ENCODE measurements at places on chromosomes 1 and 21.
A peak's percentile ranks its signal among the peaks of the same experiment; 100 is the strongest.

DNA sequence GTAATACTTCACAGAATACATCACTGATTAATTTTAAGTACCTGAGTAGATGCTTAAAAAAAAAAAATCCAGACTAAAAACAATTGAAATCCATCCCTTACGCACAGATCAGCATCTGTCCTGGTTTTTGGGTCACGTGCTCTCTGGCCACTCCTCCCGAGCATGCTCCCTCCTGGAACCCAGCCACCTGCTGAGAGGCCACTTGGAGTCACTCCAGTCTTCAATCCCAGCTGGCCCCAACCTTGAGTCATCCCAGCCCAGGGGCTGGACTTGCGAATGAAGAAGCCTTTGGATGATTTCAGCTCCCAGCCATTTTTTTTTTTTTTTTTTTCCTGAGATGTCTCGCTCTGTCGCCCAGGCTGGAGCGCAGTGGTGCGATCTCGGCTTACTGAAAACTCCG lies 8.9 kb downstream of the MAP1LC3C start:
- peak; percentile 93 for DNase-seq

- DNase-seq = no peak
These were observed 17.9 kb upstream of the PTCH2 start for GRCh38 chr1:44860891-44861425.

DNA sequence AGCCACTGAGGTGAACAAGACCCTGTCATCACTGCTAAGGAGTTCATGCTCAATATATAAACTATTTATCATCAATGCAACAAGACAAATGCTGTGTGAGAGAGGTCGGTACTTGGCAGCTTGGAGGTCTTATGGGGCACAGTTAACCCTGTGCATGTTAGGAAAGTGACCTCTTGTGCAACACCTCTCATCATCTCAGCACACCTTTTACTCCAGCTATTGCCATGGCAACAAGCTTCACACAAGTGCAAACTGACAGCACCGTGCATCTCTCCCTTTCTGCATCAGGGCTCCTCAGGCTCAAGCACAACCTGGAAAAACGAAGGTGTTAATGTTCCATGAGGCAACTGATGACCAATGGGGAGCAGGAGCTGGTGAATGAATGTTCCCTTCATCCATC lies 14.7 kb upstream of the MYSM1 start:
- DNase-seq = no peak

GRCh38 chr1:230463760-230464159 lies 37.6 kb upstream of the PGBD5 start:
- DNase-seq = no peak

- no peak for DNase-seq
These were observed 25.1 kb upstream of the NGF start for GRCh38 chr1:115363171-115363570.

DNA sequence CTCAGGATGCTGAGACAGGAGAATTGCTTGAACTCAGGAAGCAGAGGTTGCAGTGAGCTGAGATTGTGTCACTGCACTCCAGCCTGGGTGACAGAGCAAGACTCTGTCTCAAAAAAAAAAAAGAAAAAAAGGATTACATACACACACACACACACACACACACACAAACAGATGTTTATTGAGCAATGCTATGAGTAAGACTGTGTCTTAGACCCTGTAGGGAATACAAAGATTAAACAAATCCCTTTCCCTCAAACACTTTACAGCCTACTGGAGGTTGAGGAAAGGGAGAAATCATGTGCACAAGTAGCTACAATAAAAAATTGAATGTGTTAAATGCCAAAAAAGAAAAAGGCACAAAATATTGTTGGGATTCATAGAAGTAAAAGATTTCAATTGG lies 58.1 kb downstream of the RPAP2 start:
- DNase-seq = peak; percentile 81

DNA sequence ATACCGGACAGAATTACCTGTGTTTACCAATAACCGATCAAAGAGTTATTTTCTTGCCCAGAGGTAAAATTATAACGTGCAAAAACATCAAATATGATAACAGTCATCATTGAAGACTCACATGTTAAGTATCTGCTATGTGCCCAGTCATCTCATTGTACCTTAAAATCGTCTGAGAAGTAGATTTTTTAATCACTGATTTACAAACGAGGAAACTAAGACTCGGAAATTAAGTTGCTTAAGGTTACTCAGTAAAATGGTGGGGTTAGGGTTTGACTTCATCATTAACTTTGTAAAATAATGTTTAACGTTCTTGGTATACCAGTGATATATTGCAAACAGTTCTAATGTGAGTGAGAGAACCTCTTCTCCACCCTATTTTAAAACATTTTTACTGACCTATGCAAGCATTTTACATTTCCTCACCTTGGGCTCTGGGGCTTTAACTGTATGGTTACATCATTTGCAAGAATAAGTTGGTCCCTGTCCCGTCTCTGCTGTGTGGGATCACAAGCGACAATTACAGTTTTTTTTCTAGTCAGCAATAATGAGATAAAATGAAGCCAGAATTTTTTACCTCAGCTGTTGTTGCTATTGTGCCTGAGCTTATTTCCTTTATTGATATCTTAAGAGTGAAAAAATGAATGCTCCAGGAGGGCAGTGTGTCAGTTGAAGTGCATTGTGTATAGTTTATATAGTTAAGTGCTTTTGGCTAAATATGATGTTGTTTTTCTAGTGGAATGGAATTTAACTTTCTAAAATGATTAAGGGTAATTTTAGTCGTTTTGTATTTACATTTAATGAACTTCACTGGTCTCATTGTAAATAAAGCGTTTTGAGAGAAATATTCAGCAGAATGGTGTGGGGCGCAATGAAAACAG lies 2.7 kb downstream of the RPRD2 start:
- no peak for DNase-seq

DNA sequence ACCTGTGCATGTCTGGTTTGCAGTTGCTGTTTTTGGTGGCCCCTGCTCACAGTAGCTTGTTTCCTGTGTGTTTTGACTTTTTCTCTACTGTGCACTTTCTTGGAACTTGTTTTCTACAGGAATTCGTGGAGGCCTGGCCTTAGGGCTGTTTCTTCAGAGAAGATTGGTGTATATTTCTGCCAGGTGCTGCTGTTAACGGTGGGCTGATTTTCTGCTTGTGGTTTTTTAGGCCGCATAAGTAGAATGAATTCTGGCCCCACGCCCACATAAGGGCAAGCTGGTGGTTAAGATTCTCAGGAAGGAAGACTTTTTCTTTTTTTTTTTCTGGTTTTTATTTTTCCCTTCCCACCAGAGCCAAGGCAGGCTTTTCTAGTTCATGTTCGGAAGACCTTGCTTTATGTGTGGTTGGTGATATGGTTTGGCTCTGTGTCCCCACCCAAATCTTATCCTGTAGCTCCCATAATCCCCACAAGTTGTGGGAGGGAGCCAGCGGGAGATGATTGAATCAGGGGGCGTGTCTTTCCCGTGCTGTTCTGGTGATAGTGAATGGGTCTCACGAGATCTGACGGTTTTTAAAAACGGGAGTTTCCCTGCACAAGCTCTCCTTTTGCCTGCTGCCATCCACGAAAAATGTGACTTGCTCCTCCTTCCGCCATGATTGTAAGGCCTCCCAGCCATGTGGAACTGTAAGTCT lies 71.5 kb upstream of the DISP3 start:
- DNase-seq = no peak

DNA sequence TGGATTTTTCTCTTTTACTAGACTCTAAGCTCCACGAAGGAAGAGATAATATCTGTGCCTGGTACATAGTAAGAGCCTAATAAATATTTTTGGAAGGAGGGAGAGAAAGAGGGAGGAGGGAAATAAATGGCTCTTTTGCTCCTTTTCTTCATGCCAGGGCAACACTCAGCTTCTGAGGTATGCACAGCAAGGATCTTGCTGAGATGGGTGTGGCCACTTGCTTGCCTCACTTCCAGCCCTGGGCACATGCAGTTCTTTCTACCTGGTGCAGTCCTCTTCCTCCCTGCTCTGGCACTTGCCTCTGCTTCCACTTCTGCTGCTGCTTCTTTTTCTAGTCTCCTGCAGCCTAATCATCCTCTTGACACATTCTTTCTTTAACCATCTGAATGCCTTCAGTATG lies 148.1 kb downstream of the FGGY start:
- DNase-seq = no peak

DNA sequence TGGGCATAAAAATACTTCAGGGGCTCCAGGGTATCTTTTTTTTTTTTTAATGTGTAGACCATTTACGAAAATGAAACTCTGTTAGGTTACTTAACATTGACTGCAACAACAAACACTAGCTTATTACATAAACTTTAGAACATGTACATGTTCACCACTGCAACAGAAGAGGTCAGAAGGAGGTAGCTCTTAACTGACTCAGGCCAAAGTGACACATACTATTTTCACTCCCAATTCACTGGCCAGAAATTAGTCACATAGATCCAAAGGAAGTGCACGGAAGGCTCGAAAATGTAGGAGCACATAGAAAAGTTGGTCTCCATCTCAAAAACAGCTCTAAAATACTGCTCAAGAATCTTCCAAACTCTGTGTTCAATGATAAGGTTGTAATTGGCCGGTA lies 107.2 kb downstream of the AKT3 start:
- DNase-seq = peak; percentile 67

DNA sequence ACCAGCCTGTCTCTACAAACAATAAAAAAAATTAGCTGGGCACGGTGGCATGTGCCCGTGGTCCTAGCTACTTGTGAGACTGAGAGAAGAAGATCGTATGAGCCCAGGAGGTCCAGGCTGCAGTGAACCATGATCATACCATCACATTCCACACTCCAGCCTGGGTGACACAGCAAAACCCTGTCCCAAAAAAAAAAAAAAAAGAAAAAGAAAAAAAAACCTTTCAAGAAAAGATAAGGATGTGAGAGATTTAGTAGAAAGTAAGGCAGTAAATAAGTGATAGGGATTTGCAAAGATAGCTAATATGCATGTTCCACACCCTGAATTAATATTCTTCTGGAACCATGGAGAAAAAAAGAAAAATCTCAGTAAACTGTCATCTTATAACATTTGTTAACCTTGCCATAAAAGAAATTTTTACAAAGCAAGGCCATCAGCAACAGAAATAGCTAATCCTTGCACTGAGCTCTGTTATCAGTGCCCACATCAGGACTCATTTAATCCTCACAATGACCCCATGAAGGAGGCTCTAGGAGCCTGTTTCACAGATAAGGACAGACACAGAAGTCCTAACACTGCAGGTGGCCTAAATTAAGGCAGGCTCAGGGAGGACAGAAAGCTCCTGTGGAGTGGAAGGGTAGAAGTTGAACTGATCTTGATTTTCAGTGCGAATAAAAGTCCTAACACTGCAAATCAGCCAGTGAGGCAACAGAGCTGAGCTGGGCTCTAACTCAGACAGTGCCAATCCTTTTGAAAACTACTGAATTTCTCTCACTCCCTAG lies 7.6 kb downstream of the GNB1 start:
- no peak for DNase-seq

- peak; percentile 87 for DNase-seq
These were observed 21.5 kb upstream of the TMEM222 start for GRCh38 chr1:27300341-27301051.

DNA sequence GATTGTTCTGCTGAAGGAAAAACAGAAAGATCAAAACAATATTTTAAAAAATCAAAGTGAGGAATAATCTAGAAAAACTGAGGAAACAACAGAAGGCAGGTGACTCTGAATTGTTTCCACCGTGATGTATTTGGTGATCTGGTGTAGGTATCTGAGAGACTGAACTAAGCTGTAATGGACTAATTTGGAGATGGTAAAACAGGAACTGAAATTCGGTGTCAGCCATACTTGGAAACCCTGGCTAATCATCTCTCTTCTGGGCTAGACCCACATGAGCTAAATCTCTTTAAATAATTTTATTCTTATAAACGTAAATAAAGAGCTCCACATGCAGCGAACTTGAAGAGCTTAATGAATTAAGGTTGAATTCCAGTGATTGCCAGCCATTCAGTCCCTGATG lies 1226.1 kb downstream of the NCAM2 start:
- no peak for DNase-seq

DNA sequence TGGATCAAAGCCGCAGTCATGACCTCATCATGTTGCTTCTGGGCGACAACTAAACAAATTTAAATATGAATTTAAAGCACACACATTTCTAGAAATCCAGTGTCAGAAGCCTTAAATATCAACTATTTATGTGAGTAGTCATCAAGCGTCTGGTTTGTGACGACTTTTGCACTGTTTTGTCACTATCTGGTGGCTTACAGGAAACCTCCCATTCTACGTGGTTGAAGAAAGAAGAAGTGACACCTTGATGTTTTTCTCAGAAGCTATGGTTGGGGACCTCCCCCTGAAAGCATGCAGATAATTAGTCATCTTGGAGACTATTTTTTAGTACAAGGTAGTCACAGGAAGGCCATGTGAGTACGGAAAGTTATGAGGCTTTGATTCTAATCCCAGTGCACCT lies 58.5 kb downstream of the TENT5C start:
- no peak for DNase-seq

DNA sequence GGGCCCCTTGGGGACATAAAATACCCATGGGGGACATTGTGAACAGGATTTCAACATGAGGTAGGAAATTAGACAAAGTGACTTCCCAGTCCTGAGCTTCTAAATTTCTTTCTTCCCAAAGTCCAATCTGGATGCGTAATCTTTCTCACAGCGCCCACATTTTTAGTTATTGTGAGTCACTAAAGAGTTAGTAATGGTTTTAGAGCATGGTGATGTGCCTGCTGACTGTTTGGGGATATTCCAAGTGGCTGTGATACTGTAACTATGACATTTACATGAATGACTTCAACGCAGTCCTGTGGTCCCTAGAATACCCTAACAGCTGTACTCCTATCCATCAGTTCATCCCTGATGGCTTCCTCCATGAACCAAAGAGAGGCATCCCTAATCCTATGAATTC lies 224.0 kb upstream of the COA6 start:
- DNase-seq = no peak

GRCh38 chr1:112702420-112703261 lies 4.3 kb downstream of the RHOC start:
- DNase-seq = no peak

DNA sequence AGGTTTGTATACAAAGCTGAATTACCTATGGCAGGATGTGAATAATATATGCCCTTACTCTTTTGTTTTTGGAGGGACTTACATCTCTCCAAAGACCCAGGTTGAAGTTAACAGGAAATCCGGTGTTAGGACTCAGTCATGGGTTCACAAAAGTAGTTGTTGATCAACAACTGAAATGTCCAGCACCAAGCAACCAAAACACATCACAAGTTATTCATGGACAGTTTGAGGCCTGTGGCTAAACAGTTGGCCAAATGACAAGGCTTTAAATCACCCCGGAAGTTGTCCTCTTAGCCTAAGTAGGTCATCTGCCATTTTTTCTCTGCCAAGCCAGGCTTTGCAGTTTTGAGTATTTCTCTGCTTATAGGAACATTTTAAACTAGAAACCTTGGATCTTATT lies 89.9 kb downstream of the CD247 start:
- no peak for DNase-seq

GRCh38 chr1:172269084-172269483 lies 151.4 kb upstream of the C1orf105 start:
- no peak for DNase-seq

- DNase-seq = no peak
These were observed 62.9 kb upstream of the EDN2 start for GRCh38 chr1:41547336-41547735.

GRCh38 chr1:109133002-109133706 lies 19.2 kb downstream of the ELAPOR1 start:
- no peak for DNase-seq

Data from skeletal muscle cell (primary cell).